ENCODE measurements at places on chromosomes 13 and 19.

DNA sequence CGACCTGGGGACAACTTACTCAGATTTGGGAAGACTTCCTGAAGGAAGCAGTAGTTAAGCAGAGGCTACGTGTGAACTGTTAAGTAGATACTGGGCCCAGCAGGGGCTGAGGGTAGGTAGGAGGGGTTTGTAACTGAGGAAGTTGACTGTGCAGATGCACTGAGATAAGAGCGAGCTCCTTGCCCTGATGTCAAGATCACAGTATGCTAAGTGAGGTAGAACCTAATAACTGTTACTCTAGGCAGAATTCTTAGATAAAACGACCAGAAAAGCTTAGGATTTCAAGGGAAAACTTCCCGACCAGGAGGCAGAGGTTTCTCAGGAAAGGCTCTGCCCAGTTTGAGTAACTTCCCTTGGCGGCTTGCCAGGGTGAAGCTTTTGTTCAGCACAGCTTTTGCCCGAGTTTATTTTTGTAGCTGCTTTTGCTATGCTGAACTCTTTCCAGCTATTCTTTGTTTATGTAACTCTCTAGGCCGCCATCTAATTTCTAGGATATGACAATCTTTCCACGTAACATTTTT, 632.1 kb downstream of the DIAPH3 start:
- DNase-seq: peak; percentile 63

- DNase-seq: no peak
Measured at GRCh38 chr13:21059641-21060337, 1.6 kb downstream of the LATS2 start.

DNA sequence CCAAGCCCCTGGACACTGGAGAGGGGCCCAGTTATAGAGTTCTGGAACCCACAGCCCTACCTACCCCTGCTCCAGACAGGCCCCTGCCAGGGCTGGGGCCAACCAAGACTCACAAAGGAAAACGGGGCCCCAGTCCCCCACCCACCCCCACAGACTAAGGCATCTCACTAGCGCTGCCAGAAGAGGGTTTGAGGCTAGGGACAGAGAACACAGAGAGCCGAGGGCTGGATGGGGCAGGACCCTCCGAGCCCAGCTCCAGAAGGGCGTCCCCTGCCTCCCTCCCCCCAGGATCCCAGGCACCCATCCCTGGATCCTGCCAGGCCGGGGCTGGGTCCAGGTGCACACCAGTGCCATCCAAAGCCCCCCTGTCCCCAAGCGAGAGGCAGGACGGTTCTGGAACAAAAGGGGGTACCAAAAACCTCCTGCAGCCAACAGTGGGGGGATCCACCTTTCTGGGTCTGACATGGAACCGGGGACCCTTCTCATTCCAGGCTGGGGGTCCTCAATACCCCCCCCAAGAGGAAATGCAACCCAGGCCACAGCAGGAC, 4.4 kb upstream of the REXO1 start:
- no peak for DNase-seq

GRCh38 chr19:17419154-17419620, 660 bp upstream of the MVB12A start:
- no peak for DNase-seq

- DNase-seq: no peak
Measured at GRCh38 chr19:16328824-16329482, 4.3 kb downstream of the KLF2 start.

- no peak for DNase-seq
Measured at GRCh38 chr13:110116072-110116487, 190.9 kb downstream of the COL4A1 start.

DNA sequence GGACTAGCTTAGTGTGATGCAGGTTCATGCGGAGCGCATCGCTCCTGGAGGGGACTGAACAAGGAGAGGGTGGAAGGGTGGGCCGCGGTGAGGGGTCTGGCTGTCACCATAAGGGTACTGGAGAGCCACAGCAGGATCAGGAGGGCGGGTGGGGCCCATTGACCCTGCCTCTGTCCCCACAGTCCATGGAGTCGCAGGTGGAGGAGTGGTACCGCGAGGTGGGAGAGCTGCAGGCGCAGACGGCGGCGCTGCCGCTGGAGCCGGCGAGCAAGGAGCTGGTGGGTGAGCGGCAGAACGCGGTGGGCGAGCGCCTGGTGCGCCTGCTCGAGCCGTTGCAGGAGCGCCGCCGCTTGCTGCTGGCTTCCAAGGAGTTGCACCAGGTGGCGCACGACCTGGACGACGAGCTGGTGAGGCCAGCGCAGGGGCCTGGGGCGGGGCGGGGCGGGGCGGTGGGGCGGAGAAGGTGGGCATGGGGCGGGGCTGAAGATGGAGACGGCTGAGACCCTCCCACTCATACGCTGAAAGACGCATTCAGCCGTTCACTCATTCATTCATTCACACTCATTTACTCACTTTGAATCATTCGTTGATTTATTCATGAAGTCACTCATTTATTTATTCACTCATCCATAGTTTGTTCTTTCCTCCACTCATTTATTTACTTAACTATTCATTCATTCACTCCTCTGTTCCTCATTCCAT, 27.5 kb upstream of the SHKBP1 start:
- DNase-seq: peak; percentile 62

- peak; percentile 43 for DNase-seq
Measured at GRCh38 chr13:107585469-107586180, 629.7 kb downstream of the LIG4 start.

DNA sequence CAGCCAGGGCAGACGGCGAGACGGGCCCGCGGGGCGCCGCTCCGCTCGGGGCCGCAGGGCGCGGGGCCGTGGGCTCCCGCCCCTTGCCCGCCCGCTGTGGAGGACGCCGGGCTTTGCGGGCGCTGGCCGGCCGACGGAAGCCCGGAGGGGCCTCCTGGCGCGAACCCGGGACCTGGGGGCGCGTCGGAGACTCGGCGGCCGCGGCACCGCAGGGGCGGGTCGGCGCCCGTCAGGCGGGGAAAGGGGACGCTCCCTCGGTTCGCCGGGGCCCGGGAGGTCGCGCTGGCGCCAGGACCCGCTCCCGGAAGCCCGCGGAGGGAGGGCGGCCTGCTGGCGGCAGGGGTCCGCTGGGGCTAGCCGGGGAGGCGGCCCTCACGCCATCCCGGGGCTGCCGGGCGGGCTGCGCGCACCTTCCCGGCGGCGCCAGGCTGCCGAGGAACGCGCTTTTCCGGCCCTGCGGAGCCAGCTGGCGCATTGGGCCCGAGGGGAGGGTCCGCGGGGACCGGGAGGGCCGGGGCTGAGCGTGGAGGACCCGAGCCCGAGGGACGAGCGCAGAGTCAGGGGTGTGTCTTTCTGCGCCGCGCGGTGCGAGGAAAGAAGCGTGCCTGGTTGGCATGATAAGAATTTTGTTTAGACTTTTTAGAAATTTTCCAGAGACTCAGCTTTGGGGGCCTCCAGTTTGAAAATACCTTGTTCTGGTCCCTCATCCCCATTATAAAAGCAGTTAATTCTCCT, 511 bp downstream of the GARRE1 start:
- no peak for DNase-seq

- no peak for DNase-seq
Measured at GRCh38 chr19:51970718-51971117, 15.9 kb downstream of the ZNF350 start.

DNA sequence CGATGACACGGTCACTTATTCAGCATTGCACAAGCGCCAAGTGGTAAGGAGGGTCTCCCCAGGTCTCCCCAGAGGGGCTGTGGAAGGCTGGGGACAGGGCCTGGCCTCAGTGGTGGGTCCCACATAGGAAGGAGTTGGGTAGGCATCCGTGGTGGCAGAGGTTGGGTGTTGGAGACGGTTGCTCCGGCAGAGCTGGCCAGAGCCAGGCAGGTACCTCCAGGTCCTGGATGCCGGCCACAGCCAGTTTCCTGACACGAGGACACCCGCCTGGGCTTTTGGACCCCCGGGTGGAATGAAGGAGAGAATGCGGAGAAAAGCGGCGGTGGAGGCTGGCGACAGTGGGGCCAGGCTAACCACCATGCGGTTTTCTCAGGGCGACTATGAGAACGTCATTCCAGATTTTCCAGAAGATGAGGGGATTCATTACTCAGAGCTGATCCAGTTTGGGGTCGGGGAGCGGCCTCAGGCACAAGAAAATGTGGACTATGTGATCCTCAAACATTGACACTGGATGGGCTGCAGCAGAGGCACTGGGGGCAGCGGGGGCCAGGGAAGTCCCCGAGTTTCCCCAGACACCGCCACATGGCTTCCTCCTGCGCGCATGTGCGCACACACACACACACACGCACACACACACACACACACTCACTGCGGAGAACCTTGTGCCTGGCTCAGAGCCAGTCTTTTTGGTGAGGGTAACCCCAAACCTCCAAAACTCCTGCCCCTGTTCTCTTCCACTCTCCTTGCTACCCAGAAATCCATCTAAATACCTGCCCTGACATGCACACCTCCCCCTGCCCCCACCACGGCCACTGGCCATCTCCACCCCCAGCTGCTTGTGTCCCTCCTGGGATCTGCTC, 1.3 kb upstream of the FFAR1 start:
- no peak for DNase-seq

DNA sequence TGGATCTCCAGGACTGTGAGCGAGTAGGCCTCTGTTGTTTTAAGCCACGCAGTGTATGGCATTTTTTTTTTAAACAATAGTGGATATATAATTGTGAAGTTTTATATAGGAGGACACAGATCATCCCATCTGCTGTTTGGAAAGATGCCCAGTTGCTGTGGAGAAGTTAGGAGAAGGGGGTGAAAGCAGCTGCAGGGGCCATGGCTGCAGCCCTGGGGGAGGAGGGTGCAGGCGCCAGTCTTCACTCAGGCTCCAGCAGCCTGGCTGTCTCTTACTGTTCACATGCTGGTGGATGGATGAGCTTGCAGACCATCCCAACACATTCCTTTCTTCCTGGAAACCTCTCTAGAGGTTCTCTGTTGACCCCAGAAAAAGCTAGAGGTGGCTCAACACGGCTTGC, 242.3 kb downstream of the TEX29 start:
- DNase-seq: no peak

DNA sequence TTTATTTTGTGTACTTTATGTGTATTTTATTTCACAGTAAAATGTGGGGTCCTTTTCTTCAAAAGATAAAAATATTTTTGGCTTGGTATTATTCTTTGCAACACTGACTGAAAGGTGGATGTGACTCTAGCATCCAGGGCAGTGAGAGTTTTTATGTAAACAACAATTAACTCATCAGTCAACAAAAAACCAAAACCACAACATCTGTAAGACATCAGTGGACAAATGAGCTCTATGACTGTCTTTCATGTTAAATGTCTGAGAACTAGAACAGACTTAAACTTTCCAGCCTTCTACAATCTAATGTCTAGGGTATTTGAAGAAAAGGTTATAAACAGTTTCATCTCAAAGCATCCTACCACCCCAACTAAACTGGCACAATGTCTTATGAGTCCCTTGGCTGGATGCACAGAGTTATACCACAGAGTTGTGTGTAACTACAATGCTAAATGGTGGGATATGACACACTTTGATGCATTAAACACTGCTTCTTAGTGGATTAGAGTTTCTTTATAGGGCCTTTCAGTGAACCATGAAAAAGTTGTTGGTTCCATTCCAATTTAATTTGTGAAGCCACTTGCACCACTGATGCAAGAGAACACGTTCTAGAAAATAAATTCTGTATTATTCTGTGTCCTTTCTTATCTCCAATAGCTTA, 544.2 kb upstream of the KLF12 start:
- no peak for DNase-seq

DNA sequence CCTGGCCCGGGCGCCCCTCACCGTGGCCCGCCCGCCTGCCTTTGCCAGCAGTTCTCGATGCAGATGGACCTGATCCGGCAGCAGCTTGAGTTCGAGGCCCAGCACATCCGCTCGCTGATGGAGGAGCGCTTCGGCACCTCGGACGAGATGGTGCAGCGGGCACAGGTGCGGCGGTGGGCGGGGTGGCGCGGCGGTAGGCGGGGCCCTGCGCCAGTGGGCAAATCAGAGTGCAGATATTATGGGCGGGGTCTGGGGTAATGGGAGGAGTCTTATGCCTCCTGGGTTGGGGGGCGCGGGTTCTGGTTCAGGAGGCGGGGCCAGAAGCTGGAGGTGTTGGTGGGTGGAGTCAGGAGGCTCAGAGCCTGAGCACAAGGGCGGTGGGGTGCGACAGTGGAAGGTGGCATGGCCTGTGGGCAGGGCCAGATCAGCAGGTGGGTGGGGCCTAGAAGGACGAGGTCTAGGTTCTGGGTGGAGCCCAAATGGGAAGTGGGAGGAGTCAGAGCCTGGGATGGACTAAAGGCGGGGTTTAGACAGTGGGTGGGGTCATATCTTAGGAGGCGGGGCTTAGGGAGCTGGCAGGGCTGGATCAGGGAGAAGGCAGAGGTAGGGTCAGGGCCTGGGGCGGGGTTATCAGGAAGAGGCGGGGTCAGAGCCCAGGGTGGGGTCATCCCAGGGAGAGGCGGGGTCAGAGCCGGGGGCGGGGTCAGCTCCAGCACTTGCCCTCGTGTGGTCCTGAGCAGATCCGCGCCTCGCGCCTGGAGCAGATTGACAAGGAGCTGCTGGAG, 5.6 kb downstream of the APC2 start:
- no peak for DNase-seq

GRCh38 chr19:23996549-23996948, 81.9 kb downstream of the ZNF726 start:
- DNase-seq: no peak

GRCh38 chr13:57045826-57046546, 94.7 kb upstream of the PRR20A start:
- DNase-seq: no peak

GRCh38 chr13:30148786-30149185, 158.6 kb downstream of the KATNAL1 start:
- DNase-seq: no peak

DNA sequence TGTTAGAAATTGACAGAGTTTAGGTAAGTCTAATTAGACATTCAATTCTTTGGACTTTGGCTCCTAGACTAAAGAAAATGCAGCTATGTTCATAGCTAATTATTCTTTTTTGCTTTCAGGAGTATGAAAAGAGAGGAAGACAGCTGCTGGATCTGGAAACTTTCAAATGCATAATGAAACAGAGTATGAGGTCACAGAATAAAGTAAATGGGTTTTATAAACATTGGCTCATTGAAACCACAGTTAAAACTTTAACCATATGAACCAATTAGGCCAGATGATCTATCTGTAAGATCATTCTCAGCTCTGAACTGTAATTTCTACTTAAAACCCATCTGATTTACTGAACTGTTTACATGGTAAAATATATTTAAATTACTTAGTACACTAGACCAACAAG, 82.7 kb downstream of the TEX26 start:
- no peak for DNase-seq

DNA sequence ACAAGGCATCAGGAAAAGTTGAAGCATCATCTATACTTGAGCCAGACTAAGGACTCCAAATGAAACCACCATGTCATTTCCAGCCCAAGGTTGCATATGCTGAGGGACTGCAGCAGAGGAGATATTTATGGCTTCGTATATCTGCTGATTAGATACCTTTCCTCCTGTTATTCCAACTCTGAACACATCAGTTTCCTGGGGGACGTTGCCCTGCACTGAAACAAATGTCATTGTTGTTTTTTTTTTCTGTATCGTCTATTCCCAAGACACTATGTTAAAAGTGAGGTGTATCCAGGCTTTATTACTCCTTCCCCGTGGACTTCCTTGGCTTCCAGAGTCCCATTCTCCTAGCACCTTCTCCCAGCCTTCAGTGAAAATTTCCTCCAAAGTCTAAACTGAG, at the start of gene OR7A17:
OR7A17 (minus strand) TSS at position 101 of the 400 bp plus-strand sequence. CDS start 4,777 bp downstream, outside the sequence.
- no peak for DNase-seq

- no peak for DNase-seq
Measured at GRCh38 chr19:8336660-8337059, 6.4 kb downstream of the KANK3 start.

GRCh38 chr13:44622261-44622660, 46.1 kb upstream of the TSC22D1 start:
- no peak for DNase-seq

- no peak for DNase-seq
Measured at GRCh38 chr13:35930665-35931631, 200.2 kb downstream of the DCLK1 start.

- DNase-seq: no peak
Measured at GRCh38 chr19:52336791-52337381, 843 bp downstream of the ZNF610 start.

Measured in NCI-H748 treated with DMSO at 0.1 percent for 48 hours (cell line).